ENCODE measurements at places on chromosomes 3 and 15.

DNA sequence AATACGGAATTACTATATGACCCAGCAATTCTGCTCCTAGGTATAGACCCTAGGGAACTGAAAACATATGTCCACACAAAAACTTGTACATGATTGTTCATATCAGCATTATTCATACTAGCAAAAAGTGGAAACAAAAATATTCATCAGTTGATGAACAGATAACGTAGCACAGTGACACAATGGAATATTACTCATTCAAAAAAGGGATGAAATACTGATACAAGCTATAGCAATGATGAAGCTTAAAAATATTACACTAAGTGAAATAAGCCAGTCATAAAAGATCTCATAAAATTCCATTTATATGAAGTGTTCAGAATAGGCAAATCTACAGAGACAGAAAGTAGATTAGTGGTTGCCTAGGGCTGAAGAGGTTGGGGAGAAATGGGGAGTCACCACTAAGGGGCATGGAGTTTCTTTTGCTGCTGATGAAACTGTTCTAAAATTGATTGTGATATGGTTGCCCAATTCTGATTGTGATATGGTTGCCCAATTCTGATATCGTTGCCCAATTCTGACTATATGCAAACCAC, 10.5 kb downstream of the C15orf61 start:
- no peak for DNase-seq

DNA sequence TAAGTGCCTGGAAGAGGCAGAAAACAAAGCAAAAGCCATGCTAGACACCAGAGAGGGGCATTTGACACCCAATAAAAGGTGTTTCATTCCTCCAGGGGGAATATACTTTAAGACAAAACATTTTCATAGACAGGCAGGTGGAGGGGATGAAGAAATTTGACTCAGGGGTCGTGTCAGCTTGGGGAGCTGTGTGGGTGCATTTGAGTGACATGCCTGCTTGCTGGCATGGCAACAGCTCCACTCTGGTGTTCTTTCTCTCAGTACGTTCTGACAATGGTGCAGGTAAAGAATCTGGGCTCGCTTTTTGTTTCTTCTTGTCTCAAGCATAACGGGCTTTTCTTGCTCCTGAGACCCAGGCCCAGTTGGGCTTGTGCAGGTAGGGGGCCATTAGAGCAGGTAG, 292.9 kb upstream of the ATP10A start:
- DNase-seq: no peak

DNA sequence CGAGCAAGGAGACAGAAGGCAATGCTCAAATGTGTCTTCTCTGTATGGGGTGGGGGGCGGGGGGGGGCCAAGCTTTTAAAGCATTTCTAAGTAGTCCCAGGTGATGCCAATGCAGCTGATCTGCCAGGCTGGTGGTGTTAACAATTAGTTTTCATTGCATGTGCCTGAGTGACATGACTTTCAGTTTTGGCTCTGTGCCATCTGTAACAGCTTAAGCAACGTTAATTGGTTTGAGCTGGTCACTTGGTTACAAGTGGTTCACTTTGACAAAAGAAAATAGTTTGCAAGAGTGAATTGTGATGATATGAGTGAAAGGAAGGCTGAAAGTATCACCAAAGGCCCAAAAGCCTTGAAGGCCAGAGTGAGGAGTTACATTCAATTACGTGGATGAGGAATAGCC, 26.4 kb upstream of the LRIG1 start:
- DNase-seq: no peak

- DNase-seq: no peak
Observed at GRCh38 chr15:38930851-38931572, 366.4 kb upstream of the RASGRP1 start.

- DNase-seq: no peak
Observed at GRCh38 chr3:125261031-125261430, 48.5 kb upstream of the SLC12A8 start.

- no peak for DNase-seq
Observed at GRCh38 chr15:64379216-64379960, 1.9 kb downstream of the PCLAF start.

DNA sequence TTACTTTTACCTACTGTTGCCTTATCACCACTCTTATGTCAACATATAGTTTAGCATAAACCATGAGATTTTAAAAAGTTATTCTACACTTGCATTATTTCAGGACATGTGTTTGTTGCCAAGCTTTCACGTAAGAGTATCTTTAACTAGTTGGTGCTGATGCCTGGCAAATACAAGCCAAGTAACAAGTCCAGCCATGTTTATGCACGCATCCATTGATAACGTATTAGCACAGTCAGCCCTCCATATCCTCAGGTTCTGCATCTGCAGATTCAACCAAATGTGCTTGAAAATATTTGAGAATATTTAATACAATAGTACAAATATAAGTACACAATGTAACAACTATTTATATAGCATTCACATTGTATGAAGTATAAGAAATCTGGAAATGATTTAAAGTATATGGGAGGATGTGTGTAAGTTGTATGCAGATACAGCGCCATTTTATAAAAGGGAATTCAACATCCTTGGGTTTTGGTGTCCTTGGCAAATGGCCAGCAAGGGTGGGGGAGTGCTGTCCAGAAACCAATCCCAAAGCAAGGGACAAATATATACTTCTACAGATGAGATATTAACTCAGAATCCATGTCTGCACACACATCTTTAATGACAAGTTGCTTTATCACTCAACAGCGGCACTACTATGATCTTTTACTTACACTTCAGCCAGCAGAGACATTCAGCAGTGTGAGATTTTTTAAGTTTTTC, 8.7 kb upstream of the SETD5 start:
- DNase-seq: no peak

GRCh38 chr15:78369161-78369560, 29.0 kb downstream of the CRABP1 start:
- no peak for DNase-seq

GRCh38 chr3:23864931-23865330, 51.9 kb downstream of the NKIRAS1 start:
- no peak for DNase-seq

- no peak for DNase-seq
Observed at GRCh38 chr3:85387913-85388505, 429.2 kb downstream of the CADM2 start.

GRCh38 chr15:66834881-66835878, 133.1 kb downstream of the SMAD6 start:
- DNase-seq: no peak

- no peak for DNase-seq
Observed at GRCh38 chr15:58430224-58430787, 1.5 kb upstream of the LIPC start.

- DNase-seq: no peak
Observed at GRCh38 chr3:129577366-129577765, 29.1 kb downstream of the PLXND1 start.

- no peak for DNase-seq
Observed at GRCh38 chr3:169272532-169272931, 391.0 kb downstream of the MECOM start.

DNA sequence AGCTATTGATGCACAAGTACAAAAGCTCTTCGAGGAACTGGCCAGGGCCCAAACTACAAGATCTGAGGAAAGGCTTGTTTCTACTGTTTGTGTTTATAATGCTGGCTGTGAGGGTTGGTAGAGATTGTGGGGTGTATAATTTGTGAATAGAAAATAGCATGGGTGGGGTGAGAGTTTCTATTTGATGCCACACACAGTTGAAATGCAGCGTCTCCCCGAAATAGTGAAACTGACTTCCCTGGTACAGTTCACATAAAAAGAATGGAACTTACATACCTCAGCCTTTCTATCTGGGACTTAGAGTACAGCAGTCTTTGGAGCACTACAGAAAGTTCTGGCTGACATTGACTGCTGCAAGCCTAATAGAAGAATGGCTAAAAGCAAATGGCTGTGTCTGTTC, 91.3 kb downstream of the DTWD1 start:
- DNase-seq: no peak

DNA sequence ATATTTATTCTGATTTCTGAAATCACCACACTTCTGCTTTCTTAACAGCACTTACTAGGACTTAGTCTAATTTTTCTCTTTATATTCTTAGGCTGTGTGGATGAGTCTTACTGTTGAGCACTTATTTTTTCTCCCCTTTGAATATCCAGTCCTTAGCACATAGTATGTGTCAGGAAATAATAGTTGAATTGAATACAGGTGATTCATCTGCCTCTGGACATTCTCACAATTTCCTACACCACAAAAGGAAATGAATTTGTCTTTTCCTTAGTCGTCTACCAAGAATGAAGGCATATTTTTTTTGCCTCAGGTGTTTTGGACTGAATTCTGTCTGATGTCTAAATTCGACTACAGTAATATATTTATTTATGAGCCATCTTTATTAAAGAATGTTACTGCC, 204.2 kb downstream of the GHSR start:
- no peak for DNase-seq

GRCh38 chr15:85073556-85074194, 92.0 kb downstream of the PDE8A start:
- DNase-seq: peak; percentile 82

- no peak for DNase-seq
Observed at GRCh38 chr15:89499156-89499555, 2.8 kb upstream of the RHCG start.

DNA sequence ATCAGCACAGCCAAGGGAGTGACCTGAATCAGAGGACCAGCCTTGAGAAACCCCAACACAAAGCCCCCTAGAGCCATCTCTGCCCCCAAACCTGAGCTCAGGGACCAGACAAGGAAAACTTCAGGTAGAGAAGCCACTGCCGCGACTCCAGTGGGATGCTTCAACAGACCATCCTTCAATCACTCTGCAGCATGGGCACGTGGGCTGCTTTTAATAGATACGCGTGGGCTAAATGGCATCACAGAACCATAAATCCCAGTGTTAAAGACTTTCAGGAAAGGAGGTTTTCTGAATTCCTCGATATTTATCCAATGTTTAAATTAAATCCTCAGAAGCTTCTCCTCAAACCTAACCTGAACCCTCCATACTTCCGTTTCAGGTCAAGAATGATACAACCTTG, 30.6 kb downstream of the SH3BP5 start:
- DNase-seq: no peak

DNA sequence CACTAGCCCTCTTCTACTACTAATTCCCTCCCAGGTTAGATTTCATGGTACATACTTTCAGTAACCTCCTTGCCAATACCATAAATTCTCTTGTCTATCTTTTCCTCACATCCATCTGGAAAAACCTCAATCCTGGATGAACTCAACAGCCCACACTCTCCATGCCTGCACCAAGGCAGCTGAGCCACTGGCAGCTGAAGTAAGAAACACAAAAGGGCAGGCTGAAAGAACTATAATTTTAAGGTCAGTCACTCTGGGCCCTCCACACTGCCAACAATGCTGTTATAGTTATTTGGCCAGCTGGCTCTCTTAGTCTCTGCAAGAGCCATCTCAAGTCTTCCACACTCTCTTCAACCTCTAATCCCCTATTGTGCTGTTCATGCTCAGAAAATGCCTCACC, 15.1 kb upstream of the TIPARP start:
- DNase-seq: no peak

GRCh38 chr3:192090586-192090985, 629.6 kb downstream of the PYDC2 start:
- DNase-seq: no peak

DNA sequence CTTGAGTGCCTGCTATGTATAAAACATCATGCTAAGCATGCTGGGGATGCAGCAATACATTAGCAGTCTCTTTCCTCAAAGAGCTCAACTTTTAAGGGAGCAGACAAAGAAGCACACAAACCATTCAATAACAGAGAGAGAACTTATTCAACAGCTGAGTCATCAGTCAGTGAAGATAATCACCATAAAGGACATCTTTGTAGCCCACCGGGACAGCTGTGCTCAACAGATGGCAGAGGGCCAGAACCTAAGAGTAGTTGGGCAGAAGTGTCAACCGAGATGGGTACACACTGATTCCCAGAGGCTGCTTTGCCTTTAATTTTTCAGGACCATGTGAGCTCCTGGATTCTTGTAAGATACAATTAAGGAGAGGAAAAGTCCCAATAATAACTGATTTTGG, 4.2 kb upstream of the RAB8B start:
- no peak for DNase-seq

DNA sequence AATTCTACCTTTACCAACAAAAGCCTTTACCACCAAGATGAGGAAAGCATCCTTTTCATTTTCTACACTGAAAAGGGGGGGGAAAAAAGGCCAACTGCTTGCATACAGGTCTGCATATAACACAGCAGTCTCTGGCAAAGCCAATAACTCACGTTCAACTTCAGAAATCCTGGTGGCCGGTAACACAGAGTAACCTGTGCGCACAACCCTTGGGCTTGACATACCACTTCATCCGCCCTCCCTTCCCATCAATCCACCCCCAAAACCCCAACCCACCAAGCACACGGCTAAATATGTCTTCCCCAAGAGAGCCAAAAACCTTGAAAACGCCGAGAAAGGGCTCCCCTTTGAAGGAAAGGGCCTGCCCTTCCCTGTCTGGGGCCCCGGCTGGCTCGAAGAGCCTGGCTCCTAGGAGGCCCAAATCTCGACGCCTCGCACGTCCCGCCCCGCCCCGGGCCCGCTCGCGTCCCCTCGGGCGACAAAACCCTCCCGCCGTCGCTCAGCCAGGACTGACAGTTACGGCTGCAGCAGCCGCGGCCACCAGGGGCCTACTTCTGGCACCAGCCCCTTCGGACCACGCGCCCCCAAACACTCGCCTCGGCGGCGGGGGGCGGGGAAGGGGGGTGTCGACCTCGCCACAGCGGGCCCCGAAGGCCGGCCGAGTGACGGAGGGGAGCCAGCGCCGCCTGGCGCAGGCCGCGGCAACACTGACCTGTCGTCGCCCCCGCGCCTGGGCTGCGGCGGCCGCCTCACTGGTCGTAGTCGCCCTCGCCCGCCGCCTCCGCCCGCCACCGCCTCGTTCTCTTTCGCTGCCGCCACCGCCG, 835 bp downstream of the UBE3A start:
- peak; percentile 66 for DNase-seq

DNA sequence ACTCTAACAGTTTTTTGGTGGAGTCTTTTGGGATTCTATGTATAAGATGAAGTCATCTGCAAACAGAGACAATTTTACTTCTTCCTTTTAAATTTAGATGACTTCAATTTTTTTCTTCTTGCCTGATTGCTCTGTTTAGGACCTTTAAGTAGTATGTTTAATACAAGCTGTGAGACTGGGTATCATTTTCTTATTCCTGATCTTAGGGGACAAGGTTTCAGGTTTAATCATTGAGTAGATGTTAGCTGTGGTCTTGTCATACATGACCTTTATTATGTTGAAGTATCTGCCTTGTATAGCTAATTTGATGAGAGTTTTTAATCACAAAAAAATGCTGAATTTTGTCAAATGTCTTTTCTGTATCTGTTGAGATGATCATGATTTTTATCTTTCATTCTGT, 20.6 kb downstream of the GRM2 start:
- DNase-seq: peak; percentile 43

GRCh38 chr3:102297072-102297658, 137.7 kb upstream of the ZPLD1 start:
- DNase-seq: no peak

- no peak for DNase-seq
Observed at GRCh38 chr3:119659606-119660291, 640 bp downstream of the POPDC2 start.

DNA sequence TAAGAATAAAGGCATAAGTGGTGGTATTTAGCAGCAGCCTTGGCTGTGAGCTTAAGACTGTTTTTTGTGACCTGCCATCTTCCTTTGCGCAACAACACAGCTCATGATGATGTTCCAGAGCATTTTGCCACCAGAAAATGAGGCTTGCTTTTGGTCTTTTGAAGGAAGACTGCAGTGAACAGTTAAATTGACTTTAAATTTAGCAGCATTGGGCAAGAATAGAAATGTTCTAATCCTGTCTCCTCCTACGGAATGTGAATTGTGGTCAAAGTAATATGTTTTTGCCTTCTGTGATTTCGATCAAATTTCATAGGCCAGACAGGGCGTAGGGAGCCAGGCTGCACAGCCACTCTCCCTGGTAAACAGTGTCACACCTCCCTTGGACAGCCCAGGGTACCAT, 460.7 kb upstream of the RASGRP1 start:
- DNase-seq: no peak

All from activated CD4-positive, alpha-beta T cell treated with anti-CD3 and anti-CD28 coated beads, Interleukin-2, Interleukin-6, amounts not matched to agents 100 ng/mL and 50 ng/mL, durations not matched to agents 16 hours and 8 hours (primary cell).